Activated CD4-positive, CD25-positive, alpha-beta regulatory T cell treated with anti-CD3 and anti-CD28 coated beads, Interleukin-2, amount 50 U/mL, for 24 hours (primary cell): ENCODE measurements at places on chromosomes 1 and 21.

- no peak for ATAC-seq
Measured at GRCh38 chr1:27405074-27405473, 12.7 kb downstream of the GPR3 start.

- no peak for ATAC-seq
Measured at GRCh38 chr1:77375541-77375940, 93.7 kb downstream of the AK5 start.

DNA sequence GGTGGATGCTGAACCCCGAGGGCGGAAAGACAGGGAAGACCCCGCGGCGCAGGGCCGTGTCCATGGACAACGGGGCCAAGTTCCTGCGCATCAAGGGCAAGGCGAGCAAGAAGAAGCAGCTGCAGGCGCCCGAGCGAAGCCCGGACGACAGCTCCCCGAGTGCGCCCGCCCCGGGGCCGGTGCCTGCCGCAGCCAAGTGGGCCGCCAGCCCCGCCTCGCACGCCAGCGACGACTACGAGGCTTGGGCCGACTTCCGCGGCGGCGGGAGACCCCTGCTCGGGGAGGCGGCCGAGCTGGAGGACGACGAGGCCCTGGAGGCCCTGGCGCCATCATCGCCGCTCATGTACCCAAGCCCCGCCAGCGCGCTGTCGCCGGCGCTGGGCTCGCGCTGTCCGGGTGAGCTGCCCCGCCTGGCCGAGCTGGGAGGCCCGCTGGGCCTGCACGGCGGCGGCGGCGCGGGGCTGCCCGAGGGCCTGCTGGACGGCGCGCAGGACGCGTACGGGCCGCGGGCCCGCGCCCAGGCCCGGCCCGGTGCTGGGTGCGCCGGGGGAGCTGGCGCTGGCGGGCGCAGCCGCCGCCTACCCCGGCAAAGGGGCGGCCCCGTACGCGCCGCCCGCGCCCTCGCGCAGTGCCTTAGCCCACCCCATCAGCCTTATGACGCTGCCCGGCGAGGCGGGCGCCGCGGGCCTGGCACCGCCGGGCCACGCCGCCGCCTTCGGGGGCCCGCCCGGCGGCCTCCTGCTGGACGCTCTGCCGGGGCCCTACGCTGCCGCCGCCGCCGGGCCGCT is 20.7 kb downstream of the FOXO6 start:
- ATAC-seq = peak; percentile 52

DNA sequence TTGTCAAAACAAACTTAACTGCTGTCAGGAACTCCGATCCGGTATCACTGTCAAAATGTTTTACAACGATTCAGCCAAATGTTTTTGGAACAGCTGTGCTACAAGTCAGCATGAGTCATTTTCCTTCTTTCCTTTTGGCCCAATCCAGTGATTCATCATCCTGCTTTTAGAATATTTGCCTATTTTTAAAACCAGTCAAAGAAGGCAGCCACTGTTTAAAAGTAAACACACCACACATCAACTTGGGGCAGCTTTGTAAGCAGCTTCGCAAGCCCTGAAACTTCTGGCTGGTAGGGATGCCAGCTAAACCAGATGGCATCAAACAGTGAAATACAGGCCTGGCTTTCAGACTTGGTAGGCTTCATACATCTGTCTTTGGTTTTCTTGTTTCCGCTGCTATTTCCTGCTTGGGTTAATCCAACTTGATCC is 14.9 kb downstream of the MAP3K7CL start:
- ATAC-seq = no peak

GRCh38 chr1:206663832-206664652 is 20.7 kb upstream of the MAPKAPK2 start:
- ATAC-seq = peak; percentile 66

DNA sequence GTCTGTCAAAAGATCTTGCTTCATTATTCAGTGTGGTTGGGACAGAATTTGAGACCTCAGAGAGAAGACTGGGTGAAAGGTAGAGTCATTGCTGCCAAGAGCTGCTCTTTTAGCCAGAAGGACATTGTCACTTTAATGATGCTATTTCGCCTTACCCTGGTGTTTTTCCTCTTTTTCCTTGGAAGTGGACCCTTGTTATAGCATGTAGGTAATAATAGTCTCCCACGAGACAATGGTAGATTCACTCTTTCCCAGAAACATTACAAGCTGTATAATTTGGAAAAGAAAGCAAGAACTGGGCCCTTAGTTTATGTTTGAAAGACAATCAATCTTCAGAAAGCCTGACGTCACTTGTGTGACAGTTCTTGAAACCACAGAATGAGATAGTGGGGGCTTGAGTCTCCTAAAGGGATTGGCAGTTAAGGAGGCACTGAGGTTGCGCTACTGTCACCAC is 3.8 kb downstream of the SERTAD4 start:
- no peak for ATAC-seq

DNA sequence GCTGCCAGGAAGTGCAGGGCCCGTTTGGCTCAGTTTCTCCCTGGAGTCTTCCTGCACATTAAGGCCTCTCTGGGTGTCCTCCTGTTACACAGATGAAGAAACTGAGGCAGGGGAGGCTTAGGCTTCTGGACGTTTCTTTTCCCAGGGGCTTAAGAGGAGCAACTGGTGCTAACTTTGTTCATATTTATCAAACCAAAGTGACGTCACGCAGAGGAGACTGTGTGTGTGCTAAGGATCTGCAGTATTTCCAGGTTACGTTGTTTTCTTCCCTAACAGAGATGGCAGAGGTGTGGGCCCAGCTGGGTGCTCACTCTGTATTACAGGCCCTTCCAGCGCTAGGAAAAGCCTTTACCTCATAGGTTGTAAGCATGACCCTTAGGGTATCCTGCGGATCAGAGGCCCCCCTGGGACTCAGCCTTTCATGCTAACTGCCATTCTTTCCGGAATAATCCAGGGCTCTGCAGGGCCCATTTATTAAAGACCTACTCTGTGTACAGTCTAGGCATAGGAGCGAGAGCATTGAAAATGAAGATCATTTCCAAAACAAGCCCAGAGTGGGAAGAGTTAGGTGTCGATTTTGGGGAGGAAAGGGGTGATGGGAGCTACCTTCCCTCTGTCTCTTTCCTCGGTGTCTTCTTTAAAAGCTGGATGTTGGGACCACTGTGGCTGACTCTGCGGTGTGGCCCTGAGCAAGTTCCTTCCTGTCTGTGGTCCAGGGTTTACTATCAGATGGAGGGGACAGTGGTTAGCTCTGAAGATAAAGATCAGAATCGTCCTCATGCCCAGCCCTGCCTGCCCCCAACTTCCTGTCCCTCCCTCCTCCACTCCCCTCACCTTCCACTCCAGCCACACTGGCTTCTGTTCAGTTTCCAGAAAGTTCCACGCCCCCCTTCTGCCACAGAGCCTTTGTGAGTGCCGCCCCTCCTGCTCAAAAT is 4.6 kb downstream of the AGTRAP start:
- ATAC-seq = peak; percentile 27

- ATAC-seq = no peak
Measured at GRCh38 chr1:63009421-63009820, 225.5 kb downstream of the ATG4C start.

- no peak for ATAC-seq
Measured at GRCh38 chr1:236052232-236052993, 12.5 kb downstream of the NID1 start.

DNA sequence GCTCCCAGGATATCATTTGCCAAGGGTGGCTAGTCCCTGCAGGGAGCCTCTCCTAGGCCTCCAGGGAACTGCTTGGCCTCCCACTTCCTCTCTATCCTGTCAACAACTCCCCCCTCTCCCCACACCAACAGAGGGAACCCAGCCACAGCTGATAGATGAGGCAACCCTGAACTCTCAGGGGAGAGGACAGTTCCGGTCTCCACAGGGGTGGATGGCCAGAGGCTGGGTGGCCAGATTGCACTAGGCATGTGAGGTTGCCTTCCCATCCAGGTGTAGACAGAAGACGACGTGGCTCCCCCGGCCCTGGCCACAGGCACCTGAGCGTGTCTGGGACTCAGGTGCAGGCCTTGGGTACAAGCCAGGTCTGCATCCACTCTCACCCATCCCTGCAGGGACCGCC is 53.3 kb downstream of the TOR1AIP2 start:
- no peak for ATAC-seq

DNA sequence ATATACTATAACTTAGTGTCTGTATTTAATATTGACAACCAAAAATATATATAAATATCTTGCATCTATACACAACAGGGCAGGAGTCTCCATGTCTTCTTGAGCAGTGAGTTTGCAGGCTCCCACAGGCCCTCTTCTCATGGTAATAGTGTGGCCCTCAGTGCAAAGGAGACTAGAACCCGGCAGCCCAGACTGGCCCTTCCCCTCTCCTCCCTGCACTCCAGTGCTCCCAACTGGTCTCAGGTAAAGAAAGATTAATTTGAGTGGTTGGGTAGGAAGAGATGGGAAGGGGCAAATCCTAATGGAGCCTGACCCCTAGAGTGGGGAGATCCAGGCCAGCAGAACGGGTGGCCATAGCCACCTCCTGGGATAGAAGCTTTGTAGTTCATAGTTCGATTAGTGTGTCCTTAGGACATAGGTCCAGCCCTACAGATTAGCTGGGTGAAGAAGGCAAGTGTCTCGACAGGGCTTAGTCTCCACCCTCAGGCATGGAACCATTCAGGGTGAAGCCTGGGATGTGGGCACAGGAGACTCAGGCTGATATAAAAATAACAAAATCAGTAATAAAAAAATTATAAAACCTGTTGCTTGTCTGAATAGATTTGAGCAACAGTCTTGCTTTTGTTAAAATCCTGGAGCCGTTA is 32.3 kb downstream of the SLC2A1 start:
- ATAC-seq = no peak

- ATAC-seq = peak; percentile 61
Measured at GRCh38 chr1:160862203-160863060, at the start of gene CD244. Gene CD244 (minus strand): TSS chr1:160862887. CDS start chr1:160862677, 210 bp downstream.

DNA sequence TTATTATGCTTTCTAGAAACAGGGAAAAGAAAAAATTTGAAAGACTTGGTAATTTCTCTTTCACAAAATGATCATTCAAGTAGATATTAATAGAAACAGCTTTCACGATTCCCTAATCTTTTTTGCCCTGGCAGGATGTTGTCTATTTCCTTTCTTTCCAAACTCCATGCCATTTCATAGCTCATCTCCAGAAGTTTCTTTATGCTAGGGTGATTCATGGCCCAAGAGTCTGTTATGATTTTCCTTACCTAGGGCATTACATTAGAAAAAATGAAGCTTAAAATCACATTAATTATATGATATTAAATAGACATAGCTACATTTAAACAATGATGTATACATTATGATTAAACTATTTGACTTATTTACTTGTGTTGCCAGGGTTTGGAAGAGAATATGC is 762.1 kb downstream of the LTN1 start:
- no peak for ATAC-seq

DNA sequence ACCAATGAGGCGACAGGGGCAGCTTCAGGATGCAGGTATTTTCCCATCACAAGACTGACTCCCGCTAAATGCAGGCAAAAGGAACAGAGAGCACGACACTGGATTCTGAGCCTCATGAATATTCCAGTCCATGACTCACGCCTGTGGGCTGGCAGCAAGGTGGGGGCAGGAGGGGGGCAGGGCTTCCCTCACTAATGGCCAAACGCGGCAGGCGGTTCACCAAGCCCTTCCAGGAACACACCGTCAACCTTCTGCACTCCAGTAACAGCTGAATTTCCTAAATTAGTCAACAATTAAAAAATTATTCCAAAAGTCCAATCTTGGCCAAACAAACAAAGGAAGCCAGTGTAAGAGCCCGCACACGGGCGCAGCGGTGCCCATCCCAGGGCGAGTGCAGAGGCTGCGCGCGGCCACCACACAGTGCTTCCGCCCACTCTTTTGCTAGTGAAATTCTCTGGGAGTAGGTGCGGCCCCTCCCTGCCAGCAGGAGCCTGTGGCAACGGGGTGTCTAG is 12.5 kb upstream of the GPR153 start:
- no peak for ATAC-seq

GRCh38 chr1:199786695-199787094 is 240.8 kb upstream of the NR5A2 start:
- ATAC-seq = no peak

- ATAC-seq = peak; percentile 79
Measured at GRCh38 chr1:208988811-208989222, 594.7 kb upstream of the CAMK1G start.

DNA sequence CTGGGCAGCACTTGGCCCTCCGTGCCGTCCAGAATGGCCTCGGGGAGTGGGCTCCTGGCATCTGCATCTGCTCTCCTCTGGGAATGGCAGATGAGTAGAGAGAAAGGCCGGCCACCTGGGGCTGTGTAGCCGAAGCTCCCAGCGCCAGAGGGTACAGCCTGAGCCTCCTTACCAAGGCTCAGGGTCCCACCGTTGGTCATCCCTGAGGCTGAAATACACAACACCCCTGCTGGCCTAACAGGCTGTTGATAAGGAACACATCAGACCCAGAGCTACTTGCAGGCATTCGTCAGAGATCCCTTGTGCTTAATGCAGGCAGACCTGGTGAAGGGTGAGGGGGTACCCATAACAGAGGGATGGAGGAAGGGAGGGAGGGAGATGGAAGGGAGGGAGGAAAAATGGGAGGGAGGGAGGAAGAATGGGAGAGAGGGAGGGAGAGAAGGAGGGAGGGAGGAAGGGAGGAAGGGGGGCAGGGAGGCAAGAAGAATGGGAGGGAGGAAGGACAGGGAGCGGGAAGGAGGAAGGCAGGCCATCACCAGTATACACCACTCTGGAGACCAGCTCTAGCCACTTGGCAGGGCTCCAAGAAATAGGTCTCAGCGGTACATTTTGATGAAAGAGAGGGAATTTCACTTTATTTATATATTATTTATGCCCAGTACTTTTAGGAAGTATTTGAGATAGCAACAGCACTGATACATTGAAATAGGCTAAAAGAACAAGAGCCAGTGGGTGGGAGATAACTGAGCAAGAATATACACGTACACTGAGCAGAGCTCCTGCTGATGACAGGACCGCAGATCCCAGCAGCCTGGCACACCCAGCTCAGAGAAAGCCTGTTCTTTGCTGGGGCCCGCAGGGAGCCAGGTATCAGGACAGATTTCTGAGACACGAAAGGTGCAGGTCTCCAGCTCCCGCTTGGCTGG is 315.0 kb upstream of the VAMP3 start:
- ATAC-seq = no peak

DNA sequence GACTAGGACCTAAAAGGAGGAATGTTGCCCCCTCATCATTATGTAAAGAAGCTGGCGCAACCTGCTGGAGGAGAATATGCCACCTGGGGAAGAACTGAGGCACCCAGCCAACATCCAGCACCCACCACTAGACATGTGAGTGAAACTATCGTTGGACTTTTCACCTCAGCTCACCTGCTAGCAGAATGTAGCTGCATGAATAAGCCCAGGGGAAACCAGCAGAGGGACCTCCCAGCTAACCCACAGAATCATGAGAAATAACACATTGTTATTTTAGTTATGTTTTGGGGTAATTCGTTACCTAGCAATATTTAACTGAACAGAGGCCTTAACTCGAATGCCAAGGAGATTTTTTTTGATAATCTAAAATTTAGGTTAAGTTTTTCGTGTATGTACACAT is 542.5 kb upstream of the DAB1 start:
- no peak for ATAC-seq

DNA sequence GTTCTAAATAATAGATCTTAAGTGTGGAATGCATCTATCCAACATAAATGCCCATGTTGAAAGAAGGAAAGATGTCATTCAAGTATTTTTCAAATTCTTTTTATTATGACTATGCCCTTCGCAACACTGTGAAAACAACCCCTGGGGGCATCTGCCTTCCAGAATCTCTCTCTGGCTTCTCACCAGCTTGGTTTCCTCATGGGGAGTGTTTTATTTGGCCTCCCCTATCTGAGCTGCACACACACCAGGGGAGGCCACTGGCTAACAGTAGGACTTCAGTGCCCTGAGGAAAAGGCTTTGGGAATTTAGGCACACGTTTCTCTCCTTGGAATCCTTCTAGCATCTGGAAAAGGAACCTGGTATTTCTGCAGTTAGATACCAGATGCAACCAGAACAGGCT is 130.6 kb downstream of the EDEM3 start:
- ATAC-seq = no peak
